Osteoblast (primary cell): ENCODE measurements at places on chromosomes 5 and 9.

- H3K27ac ChIP-seq, result no peak overlapping the region
- H3K36me3 ChIP-seq, result no peaks in the 10 kb centered on the region
- no peak overlapping the region for H3K4me3 ChIP-seq
- H3K4me1 ChIP-seq, result no peaks in the 10 kb centered on the region
Observed at GRCh38 chr5:178388386-178389025, 155.9 kb upstream of the PHYKPL start.

DNA sequence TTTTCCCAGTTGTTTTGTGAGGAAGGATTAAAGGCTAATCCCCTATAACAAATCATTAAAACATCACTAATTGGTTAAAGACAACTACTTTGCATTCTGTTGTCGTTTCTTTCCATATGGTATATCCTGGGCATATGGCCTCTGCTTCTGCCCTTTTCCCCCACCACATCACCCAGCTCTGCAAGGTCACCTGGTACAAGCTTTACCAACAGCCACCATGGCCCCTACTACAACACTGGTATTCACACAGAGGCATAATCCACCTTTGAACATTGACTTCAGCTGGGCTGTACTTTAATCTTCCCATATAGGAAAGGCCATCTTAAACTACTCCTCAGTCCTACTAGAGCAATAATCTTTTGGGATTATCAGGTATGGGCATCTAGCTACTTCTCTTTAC, 866.1 kb downstream of the TLE4 start:
- H3K27ac ChIP-seq, result no peak overlapping the region
- no peak for DNase-seq
- H3K4me3 ChIP-seq, result no peak overlapping the region
- no peaks in the 10 kb centered on the region for H3K4me1 ChIP-seq

- no peak for DNase-seq
- H3K4me1 ChIP-seq, result no peaks in the 10 kb centered on the region
- no peak overlapping the region for H3K27ac ChIP-seq
- no peak overlapping the region for H3K4me3 ChIP-seq
Observed at GRCh38 chr9:1383899-1384455, 333.8 kb downstream of the DMRT2 start.

GRCh38 chr5:60521376-60522291, 178.3 kb downstream of the DEPDC1B start:
- H3K4me1 ChIP-seq, result peaks cover 17% of the 10 kb centered on the region
- peak overlapping the region; percentile 32 for H3K27ac ChIP-seq
- peak; percentile 76 for DNase-seq
- no peaks in the 10 kb centered on the region for H3K27me3 ChIP-seq
- no peaks in the 10 kb centered on the region for H3K36me3 ChIP-seq

DNA sequence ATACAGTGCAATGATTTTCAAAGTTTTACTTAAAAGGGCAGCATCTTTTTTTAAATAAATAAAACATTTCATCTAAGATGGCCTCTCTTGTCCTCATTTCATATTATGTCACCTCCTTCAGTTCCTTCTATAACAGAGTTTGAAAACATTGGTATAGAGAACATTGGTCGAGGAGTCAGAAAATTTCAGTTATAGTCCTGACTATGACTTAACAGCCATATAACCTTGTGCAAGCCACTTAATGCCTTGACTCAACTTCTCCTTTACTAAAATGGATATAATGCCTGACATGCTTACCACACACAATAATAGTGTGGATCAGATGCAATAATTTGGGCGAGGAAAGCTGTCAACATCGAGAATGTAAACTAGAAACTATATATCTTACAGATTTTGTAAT, 22.6 kb downstream of the SSBP2 start:
- no peaks in the 10 kb centered on the region for H3K4me1 ChIP-seq
- H3K4me3 ChIP-seq, result no peak overlapping the region
- H3K36me3 ChIP-seq, result no peaks in the 10 kb centered on the region
- H3K27me3 ChIP-seq, result no peaks in the 10 kb centered on the region
- DNase-seq, result no peak

DNA sequence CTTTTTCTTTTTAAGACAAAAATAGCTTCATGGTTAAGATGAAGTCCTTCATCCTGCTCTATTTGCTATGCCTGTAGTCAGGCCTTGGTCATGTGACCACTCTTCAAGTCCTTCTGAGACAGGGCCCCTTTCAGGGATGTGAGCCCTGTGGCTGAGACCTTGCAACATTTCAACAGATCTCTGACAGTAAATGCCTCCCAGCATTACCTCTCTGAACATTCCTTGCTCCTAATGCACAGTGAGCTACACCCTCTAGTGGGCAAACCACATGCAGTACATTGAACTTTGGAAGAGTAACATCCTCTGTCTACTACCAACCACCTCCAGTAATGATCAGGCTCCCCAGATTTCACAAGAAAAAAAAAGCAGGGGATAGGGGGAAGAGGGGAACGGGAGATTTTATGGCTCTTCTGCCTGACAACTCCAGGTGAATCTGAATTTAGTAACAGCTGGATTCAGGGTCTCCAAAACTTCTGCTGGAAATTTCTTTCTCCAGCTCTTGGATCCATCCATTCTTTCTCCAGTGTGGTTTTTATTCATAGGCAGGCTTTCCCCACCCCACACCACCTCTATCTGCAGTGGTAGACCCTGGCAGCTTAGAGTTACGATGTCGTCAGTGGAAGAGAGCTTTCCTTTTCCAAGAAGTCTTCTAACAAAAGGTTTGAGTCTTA, 8.9 kb upstream of the FBXO38 start:
- H3K36me3 ChIP-seq, result no peaks in the 10 kb centered on the region
- no peaks in the 10 kb centered on the region for H3K4me1 ChIP-seq
- H3K27me3 ChIP-seq, result no peaks in the 10 kb centered on the region
- no peak overlapping the region for H3K4me3 ChIP-seq

GRCh38 chr9:16833296-16833835, 37.1 kb downstream of the BNC2 start:
- no peak for DNase-seq
- no peak overlapping the region for H3K4me3 ChIP-seq
- H3K27me3 ChIP-seq, result no peaks in the 10 kb centered on the region
- peaks cover 27% of the 10 kb centered on the region for H3K4me1 ChIP-seq

GRCh38 chr9:11792870-11793269, 900.3 kb upstream of the TYRP1 start:
- no peaks in the 10 kb centered on the region for H3K27me3 ChIP-seq
- DNase-seq, result no peak
- no peak overlapping the region for H3K27ac ChIP-seq
- H3K36me3 ChIP-seq, result no peaks in the 10 kb centered on the region
- H3K4me1 ChIP-seq, result no peaks in the 10 kb centered on the region
- H3K4me3 ChIP-seq, result no peak overlapping the region

- DNase-seq, result no peak
- H3K27me3 ChIP-seq, result no peaks in the 10 kb centered on the region
- no peak overlapping the region for H3K4me3 ChIP-seq
- no peak overlapping the region for H3K27ac ChIP-seq
- no peaks in the 10 kb centered on the region for H3K4me1 ChIP-seq
- H3K36me3 ChIP-seq, result no peaks in the 10 kb centered on the region
Observed at GRCh38 chr9:28770226-28770625, 1196.9 kb upstream of the C9orf72 start.

DNA sequence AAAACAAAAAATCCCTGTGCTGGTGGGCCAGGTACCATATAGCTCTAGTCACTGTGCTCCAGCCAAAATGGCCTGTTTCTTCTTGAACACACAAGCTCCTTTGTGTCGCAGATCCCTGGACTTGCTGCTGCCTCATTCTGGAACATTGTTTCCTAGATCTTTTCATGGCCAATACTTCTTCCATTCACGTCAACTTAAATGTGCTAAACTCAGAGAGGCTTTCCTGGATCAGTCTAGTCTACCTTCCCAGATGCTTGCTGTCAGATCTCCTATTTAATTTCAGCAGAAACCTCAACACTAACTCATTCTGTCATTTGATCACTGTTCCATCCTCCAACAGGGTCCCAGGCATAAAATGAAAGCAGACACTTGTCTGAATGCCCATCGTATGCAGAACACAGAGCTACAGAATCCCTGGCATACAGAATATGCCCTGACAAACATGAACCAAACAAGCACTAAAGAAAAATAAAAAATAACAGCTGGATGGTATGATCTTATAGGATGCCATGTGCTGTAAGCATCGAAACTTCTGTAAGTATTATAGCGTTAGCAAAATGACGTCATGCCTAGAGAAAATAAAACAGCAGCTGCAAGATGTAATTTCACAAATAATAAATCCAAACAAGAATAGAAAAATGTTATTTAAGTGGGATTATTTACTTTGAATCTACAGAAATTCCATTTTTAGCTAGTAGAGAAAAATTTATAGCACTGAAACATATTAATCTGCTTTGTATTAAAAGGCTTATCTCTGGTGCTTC, 403.7 kb upstream of the DAP start:
- DNase-seq, result no peak
- no peaks in the 10 kb centered on the region for H3K36me3 ChIP-seq
- H3K4me1 ChIP-seq, result no peaks in the 10 kb centered on the region
- H3K4me3 ChIP-seq, result no peak overlapping the region
- no peaks in the 10 kb centered on the region for H3K27me3 ChIP-seq

GRCh38 chr5:13278148-13278547, 666.3 kb downstream of the DNAH5 start:
- no peaks in the 10 kb centered on the region for H3K27me3 ChIP-seq
- H3K4me3 ChIP-seq, result no peak overlapping the region
- H3K27ac ChIP-seq, result no peak overlapping the region
- no peaks in the 10 kb centered on the region for H3K36me3 ChIP-seq

DNA sequence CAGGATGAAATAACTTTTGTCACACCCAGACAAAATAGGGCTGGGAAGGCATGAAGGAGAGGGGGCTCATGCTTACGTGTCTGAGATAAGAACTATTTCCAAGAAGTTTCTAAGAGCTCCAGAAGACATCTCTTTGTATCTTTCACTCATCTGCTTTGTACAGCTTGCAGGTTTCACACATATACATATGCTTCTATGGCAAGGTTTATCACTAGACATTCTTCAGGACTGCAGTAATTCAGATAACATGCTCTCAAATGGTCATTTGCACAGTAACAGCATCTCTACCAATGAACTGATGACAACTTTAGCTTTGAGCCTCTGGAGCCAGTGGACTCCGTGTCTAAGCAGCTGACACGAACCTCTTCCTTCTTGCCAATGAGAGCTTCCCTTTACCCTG, 3.2 kb downstream of the OR1J1 start:
- no peak overlapping the region for H3K4me3 ChIP-seq
- no peaks in the 10 kb centered on the region for H3K36me3 ChIP-seq
- no peak for DNase-seq

DNA sequence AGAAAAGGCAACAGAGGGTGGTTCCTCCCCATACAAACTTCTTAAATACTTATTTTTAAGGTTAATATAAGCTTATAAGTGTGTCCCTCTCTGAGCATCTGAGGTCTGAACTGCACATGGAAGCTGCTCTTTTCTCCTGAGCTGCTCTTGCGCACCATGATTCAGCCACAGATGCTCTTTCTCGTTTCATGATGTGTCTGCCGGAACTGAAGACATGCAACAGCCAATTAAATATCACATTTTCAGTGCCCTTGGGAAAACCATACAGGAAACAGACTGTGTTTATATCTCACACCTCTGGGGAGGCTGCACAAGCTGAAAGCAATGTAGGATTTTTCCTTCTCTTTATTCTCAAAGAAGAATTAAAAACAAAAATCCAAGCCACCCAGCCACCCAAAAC, 96.8 kb upstream of the NREP start:
- H3K27ac ChIP-seq, result no peak overlapping the region
- peaks cover 17% of the 10 kb centered on the region for H3K4me1 ChIP-seq
- no peaks in the 10 kb centered on the region for H3K36me3 ChIP-seq
- no peak overlapping the region for H3K4me3 ChIP-seq
- peak; percentile 62 for DNase-seq
- no peaks in the 10 kb centered on the region for H3K27me3 ChIP-seq

GRCh38 chr5:172854451-172854871, 20.4 kb downstream of the ERGIC1 start:
- peaks cover 48% of the 10 kb centered on the region for H3K4me1 ChIP-seq
- H3K27ac ChIP-seq, result peak overlapping the region; percentile 84
- H3K4me3 ChIP-seq, result no peak overlapping the region
- no peaks in the 10 kb centered on the region for H3K27me3 ChIP-seq

GRCh38 chr9:120532475-120532874, 47.5 kb downstream of the CDK5RAP2 start:
- DNase-seq, result no peak
- no peaks in the 10 kb centered on the region for H3K27me3 ChIP-seq
- no peaks in the 10 kb centered on the region for H3K4me1 ChIP-seq
- no peak overlapping the region for H3K27ac ChIP-seq
- H3K36me3 ChIP-seq, result peaks cover 34% of the 10 kb centered on the region

DNA sequence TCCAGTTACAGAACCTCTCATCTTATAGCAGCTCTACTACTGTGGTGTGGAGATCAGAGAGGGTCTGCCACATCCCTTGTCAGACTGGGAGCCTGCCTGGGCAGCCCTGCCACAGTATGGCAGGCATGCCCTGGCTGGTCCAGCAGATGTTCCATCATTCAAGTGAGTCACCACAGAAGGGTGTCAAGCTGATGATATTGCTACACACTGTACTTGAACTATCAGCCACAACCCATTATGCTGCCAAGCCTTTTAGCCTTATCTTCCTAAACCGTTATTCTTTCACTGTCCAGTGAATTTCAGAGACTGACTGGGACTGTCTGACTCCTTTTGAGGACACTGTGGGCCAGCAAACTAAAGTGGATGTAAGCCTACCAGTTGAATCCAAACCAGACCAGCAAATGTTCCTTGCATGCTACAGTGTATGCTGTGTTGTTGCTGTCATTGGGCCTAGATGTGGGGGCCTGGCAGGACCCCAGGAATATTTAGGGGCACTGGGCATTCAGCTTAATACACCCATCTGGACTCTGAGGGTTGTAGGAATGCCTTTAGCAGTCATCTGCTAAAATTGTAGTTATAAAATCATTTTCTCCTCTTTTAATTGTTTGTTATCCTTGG, 202.6 kb downstream of the NR3C1 start:
- peaks cover 37% of the 10 kb centered on the region for H3K4me1 ChIP-seq
- no peaks in the 10 kb centered on the region for H3K36me3 ChIP-seq
- no peak overlapping the region for H3K4me3 ChIP-seq

DNA sequence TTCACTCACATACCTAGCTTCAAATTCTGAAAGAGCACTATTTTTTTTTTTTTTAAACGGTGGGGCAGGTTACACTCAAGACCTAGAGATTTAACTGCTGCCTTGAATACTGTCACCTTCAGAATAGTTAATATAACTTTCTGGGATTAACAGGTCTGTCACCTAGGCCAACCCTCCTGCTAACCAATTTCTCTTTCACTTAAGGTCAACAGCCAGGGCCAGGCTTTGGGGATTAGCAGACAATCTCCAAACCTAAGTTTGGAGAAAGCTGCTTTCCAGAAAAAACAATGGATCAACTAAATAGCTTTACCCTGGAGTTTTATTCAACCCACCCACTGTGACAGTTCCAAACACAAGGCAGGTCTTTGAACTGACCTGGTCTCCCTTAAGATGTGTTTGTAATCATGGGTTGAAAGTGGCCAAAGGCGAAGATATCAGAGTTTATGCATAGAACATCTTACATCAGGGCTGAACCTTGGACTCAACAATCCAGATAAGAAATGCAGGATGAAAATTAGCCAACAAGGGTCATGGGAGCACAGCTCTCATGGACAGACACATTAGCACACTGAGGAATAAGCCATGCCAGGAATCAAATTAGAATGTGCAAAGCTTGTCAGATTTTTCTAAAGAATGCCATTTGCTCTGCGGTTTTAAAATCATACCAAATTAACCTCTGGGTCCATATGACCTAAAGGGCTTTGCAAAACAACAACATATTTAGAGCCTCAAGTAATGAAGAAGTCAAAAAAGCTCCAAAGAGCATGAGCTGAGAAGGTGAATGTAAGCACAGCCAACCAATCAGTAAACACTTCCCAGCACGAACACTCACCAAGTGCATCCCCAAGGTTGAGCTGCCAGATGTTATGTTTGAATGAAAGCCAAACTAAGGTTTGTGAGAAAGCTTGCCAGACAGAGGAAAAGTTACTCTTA, 538.5 kb upstream of the DMAC1 start:
- no peak overlapping the region for H3K27ac ChIP-seq
- H3K36me3 ChIP-seq, result no peaks in the 10 kb centered on the region
- no peaks in the 10 kb centered on the region for H3K27me3 ChIP-seq
- no peak overlapping the region for H3K4me3 ChIP-seq
